ENCODE measurements at places on chromosomes 12 and 14.

DNA sequence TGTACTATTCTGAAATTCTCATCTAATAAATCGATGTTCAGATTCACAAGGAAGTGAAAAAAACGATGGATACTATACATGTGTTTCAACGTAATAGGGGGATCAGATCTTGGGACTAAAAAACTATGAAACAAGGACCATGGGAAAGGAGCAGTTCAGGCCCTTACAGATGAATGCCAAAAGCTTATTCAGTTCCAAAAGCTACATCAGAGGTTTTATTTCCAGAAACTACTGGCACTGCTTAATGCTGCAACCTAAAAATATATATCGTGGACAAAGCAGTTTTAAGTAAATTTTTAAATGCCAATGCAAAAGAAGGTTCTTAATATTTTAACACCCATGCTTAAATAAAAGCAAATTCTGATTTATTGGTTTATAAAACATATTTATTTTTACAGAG lies 38.5 kb downstream of the LRIG3 start:
- DNase-seq = no peak

- DNase-seq = no peak
These were observed 20.0 kb upstream of the BCL7A start for GRCh38 chr12:122001466-122002209.

DNA sequence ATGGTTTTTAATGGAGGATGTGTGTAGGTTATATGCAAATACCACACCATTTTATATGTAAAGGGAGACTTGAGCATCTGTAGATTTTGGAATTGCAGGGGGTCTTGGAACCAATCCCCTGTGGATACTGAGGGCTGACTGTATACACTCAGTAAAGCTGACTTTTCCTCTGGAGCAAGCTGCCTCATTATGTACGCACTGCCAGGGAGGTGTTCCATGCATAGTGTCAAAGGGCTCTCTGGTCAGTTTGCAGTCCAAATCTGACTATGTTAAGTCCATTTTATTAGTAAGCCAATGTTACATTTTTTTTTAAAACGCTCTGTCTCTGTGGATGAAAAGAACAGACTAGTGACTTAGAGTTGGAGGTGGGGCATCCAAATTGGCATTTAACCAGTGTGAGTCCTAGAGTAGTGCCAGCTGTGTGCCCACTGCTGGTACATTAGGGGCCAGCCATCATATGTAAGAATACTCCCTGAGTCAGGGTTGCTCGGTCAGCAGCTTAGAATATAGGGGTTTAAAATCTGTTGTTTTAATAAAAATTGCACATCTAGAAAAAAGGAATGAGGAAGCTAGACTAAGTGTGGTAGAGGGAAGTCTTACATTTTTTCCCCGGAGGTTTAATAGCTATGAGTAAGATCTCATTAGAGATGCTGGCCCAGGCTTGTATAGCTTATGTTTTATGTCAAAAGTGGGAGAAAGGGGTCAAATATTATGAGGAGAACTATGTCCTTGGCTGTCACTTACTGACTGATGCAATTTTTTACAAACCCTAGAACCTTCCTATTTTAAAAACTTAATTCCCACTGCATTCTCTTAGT lies 87.0 kb downstream of the TESC start:
- DNase-seq = no peak

DNA sequence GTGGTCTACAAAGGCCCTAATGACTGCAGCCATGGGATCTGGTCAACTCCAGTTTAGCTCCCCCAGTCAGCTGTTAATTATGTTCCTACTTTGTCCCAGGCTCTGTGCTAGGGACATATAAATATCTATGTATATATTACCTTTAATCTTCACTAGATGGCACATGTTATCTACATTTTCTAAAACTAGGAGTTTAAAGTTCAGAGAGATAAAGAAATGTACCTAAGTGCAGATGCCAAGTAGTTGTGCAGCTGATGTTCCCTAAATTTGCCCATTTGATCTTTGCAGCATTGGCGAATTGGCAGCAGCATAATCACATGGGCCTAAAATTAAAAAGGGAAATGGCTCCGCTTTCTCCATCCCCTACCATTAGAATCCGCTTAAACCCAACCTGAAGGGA lies 541.1 kb downstream of the MED13L start:
- DNase-seq = no peak

DNA sequence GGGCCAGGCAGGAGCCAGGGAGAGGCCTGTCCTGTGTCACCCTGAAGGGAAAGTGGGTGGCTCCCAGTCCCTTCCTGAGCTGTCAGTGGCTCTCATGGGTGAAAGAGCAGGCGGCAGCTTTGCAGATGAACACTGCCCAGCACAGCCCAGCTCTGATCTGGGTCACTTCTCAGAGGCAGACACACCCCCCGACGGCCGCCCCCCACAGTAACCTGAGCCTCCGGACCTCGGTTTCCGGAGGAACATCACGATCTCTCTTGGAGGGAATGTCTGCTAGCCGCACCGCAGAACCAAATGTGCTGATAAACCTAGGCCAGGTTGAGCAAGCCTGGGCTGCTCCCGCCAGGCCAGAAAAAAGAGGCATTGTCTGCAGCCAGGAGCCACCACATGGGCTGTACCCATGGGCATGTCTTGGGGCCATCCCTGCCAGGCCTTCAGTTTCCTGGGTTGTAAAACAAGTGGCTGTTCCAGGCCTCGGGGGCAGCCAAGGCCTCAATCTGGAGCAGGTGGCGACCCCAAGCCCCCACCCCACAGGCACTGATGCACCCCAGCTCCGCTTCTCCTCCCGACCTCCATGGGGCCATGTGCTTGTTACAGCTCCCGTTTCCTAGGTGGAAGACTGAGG lies 57.6 kb downstream of the NCOR2 start:
- no peak for DNase-seq

GRCh38 chr12:130111965-130112496 lies 50.2 kb upstream of the FZD10 start:
- no peak for DNase-seq

DNA sequence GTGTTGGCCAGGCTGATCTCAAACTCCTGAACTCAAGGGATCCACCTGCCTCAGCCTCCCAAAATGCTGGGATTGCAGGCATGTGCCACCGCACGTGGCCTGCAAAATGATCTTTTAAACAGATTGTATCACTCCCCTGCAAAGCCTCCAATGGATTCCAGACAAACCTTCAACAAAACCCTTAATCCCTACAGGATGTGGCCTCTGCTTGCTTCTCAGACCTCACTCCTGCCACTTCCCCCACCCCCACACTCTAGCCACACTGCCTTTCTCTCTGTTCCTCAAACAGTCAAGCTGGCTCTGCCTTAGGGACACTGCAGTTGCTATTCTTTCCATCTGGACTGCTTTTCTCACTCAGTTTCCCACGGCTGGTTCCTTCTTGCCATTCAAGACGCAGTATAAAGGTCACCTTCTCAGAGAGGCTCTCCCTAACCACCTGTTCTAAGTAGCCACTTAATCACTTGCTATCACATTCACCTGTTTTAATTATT lies 47.3 kb upstream of the TMED10 start:
- DNase-seq = peak; percentile 49

- no peak for DNase-seq
These were observed 64.3 kb downstream of the KDM2B start for GRCh38 chr12:121516437-121517011.

- DNase-seq = peak; percentile 58
These were observed 1.5 kb upstream of the SUPT16H start for GRCh38 chr14:21385188-21385904.

GRCh38 chr12:92502417-92503028 lies 200.3 kb upstream of the PLEKHG7 start:
- DNase-seq = peak; percentile 19

- no peak for DNase-seq
These were observed 59.9 kb downstream of the PPP2R5E start for GRCh38 chr14:63483315-63483714.

GRCh38 chr14:99734406-99735051 lies 50.4 kb downstream of the CYP46A1 start:
- DNase-seq = no peak

DNA sequence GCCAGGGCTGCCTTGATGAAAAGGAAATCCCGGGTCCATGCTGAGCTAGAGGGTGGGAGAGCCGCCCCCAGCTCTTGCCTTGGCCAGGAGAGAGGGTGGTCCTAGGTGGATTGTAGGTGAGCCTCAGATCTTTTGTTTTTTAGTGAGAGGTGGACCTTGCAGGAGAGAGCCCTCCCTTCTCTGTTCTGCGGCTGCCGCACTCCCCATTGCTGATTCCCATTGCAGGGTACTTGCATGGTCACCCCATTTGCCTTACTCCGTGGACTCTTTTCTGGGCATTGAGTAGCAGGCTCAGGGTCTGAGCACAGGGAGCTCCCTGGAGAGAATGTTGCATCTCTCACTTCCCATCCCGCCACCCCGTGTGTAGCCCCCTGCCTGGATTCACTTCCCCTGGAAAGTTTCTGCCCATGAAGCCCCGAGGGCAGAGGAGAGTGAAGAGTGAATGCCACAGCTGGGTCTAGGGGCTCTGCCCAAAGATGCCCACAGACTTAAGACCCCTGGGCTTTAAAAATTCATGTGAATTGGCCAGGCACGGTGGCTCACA lies 10.2 kb downstream of the VASH1 start:
- no peak for DNase-seq

DNA sequence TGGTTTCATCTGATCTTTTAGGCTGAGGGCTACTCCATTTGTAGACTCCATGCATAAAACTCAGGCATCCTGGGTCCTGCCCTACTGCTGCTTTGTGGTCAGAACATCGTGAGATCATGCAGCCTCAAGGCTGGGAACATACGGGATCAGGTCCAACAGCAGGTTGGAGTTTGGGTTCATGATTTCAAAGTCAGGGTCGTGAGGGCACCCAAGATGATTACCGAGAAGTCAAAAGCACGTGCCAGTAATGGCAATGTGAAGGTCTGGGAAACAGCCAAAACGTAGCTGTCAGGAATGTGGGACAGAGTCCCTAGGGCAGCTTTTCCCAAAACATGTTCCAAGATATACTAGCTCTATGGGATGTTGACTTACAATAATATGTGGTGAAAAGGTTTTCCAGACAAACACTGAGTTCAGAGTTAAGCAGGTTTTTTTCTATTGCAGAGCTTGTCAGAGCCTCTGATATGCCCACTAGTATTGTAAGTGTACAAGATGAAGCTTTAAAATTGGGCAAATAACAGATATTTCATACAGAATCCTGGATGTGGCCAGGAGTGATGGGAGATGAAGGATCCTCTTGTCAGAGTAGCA lies 130.3 kb upstream of the DNM1L start:
- DNase-seq = no peak

DNA sequence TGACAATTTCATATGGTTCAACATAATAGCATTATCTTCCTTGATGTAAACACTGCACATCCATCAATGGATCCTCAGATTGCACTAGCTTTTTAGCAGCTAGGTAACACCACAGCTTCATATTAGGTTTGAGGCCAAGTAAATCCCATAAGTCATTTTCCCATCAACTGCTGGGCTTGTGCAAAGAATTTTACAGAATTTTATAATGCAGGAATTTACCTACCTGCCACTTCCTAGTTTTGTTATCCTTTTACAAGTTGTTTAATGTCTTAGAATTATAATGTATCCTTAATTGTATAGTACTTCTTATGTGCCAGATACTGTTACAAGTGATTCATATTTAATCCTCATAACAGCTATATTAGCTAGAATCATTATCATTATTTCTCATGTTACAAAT lies 36.4 kb downstream of the CPNE8 start:
- DNase-seq = no peak

DNA sequence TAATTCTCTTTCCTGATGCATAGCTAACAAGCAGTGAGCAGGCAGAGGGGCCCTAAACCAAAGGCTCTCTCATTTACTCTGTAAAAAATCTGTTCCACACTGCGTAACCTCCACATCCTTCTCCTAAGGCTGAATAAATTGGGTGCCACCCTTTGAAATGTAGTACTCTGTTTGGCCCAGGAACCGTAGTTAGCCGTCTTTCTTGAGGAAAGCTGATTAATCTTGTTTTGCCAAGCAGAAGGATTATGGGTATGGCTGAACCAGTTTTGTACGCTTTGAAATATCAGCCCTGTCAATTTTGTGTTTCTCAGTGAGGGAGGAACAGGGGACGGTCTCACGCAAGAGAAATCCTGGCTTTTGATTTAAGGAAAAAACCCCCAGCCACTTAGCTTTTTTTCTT lies 19.7 kb downstream of the EML1 start:
- no peak for DNase-seq

- peak; percentile 51 for DNase-seq
These were observed 267.3 kb upstream of the SRRM4 start for GRCh38 chr12:118714051-118714460.

DNA sequence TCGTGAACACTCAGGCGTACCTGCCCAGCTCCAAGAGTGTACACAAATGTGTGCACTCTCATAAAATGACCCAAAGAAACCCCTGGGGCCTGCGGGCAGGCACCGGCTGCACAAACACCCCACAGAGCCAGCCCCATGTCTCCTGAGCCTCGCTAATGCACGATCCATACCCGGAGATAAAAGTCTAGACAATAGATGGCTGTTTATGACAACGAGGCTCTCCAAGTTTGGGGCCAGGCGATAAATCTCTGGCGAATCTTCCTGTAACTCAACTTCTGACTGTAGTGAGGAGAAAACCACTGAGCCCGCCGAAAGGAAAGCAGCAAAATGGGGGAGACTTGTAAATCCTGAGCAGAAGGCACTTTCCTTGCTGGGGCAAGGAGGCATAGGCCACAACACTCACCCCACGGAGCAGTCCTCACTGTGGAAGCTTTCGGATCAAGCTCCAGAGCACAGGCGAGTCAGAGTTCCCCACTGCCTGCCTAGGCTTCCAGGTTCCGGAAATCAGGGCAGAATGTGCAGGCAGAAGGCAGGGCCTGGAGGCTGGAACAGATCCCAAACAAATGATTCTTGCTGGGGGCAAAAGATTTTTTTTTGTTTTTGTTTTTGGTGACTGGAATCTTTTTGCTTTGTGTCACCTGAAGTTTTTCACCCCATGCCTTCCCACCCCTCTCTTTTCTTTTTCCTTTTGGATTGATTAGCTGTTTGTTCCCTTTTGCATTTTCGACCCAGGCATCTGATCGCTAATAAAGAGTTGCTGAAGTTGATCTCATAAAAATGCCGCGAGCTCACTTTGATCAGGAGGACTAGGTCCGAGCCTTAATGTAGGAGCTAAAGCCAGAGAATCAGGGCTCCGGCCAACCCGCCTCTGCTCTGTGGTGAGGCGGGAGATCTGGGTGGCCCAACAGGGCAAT lies 4.5 kb upstream of the HOXC11 start:
- DNase-seq = no peak

DNA sequence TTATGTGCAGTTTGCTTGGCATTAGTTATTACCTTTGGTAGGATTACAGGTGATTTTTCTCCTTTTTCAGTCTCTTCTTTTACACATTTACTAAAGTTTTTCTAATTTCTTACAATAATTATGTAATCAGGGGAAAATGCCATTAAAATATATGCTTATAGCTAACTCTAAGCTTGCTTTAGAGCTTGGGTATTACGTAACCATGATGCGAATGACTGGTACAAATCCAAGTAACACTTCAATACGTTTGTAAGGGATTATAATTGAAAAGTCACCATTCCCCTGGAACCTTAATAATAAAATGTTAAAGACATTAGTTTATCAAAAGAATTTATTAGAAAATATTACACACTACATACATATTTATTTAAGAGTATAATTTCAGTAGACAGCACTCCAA lies 71.6 kb downstream of the SCAF11 start:
- DNase-seq = no peak

- DNase-seq = no peak
These were observed 104.5 kb downstream of the ETNK1 start for GRCh38 chr12:22729431-22729956.

GRCh38 chr14:26323869-26324268 lies 274.0 kb downstream of the NOVA1 start:
- DNase-seq = no peak

GRCh38 chr14:54146601-54147000 lies 190.0 kb upstream of the BMP4 start:
- no peak for DNase-seq
